Fibroblast of the aortic adventitia (primary cell): ENCODE measurements at places on chromosomes 2 and 18. TPM values are rescaled to one million over a fixed set of nuclear protein-coding genes. Genes with fewer than 3 reads are reported as not detected.

PRKAG3 gene
- total RNA-seq = 0.18 and 0.41 TPM in 2 replicates

C2orf81 gene
- total RNA-seq = 1.9 and 2.8 TPM in 2 replicates

MXD1 gene
- total RNA-seq = 4.0 and 13.1 TPM in 2 replicates

MATN3 gene
- 0.82 and 1.1 TPM in 2 replicates for total RNA-seq

DNA sequence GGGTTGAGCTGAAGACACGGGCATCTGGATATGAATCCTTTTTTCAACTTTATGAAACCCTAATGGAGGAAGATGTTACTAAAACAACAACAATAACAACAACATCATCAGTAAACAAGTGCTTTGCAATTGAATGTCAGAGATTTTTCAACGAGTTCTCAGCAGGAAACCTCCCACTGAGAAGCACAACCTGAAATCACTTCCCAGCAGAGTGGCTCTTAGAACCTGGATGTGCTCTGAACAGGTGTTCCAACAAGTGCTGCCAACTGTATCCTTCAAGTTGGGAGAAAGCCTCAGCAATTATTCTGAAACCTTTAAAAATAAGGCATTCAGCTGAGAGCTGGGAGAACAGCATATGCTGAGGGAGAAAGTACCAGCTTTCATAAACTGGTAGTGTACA lies 1622.7 kb upstream of the CELF4 start:
- no peak for DNase-seq

DNA sequence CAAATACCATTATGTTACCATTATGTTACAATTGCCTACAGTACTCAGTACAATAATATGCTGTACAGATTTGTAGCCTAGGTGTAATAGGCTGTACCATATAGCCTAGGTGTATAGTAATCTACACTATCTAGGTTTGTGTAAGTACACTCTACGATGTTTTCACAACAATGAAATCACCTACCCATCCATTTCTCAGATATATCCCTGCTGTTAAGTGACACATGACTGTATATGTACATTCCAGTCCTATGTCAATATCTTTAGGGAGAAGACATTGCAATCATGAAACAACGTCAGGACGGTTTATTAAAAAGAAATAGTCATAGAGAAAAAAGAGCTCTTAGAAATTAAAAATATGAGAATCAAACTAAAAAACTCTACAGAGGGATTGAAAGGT lies 119.0 kb upstream of the CDC42EP3 start:
- no peak for DNase-seq

DNA sequence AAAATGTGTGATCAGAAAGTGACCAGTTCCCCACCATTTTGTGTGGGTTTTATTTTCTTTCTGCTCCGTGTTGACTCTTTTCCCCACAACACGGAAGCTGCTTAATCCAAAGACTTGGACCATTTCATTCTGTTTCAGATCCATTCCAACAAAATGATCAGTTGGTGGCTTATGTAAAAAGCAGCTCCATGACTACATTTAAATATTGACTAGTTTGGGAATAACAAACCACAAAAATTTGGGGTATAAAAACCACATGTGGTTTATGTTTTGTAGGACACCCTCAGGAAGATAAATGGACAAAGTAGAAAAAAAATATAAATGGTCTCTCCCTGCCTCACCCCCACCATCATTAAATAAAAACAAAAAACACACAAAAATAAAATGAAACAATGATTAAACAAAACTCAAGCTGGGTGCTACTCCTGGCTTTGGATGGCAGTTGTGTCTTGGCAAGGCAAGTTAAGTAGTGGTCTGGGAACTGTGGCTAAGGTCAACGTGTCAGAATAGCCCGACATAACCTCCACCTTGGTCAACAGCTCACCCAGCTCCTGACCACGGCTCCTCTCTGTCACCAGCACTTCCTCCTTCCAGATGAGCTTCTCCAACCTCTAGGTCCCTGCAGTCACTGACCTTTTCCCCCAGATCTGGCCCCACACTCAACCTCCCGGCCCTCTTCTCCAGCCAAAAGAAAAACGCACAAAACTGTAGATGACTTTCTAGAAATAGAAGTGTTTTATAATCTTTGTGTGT lies 12.8 kb upstream of the WIPF1 start:
- DNase-seq = peak; percentile 55

GRCh38 chr2:14756122-14756541 lies 123.6 kb downstream of the LRATD1 start:
- DNase-seq = no peak

DNA sequence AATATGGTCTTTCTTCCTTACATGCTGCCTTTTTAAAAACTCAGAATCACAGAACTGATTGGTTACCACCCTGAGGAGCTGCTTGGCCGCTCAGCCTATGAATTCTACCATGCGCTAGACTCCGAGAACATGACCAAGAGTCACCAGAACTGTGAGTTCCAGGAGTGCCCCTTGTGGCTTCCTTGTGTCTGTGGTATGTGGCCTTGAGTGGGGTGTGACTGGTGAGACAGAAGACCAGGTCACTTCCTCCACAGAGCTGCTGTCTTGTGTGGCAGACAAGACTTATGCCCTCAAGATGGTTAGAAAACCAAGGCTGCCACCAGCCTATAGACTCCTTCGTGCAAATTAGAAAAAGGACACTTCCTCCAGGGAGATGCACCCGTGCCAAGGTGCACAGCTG lies 72.6 kb downstream of the EPAS1 start:
- DNase-seq = no peak

DNA sequence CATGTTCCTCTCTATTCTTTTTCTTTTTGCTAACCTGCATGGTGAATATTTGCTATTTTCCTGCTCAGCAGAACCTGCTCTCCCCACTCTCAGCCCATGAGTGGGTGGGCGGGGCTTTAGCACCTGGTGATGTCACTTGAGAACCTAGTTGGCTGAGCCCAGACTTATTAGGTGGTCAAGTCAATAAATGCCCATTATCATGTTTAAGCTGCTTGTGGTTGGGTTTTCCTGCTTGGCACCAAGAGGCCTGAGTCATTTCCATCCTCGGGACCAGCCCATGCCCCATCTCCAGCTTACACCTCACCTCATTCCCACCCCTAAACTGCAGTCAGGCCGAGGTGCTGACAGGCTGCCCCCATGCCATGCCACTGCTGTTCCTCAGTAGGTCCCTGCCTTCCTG lies 226.6 kb downstream of the ANKRD30B start:
- peak; percentile 16 for DNase-seq

GRCh38 chr18:14921547-14921946 lies 173.6 kb downstream of the ANKRD30B start:
- no peak for DNase-seq

- no peak for DNase-seq
Observed at GRCh38 chr2:239266779-239267287, 134.0 kb downstream of the HDAC4 start.

- no peak for DNase-seq
Observed at GRCh38 chr2:38709567-38710194, 41.5 kb downstream of the SRSF7 start.

- no peak for DNase-seq
Observed at GRCh38 chr2:200922439-200922838, 33.3 kb downstream of the NIF3L1 start.

- no peak for DNase-seq
Observed at GRCh38 chr2:193272011-193272410, 1077.3 kb upstream of the TMEFF2 start.

GRCh38 chr2:178227187-178227586 lies 32.9 kb downstream of the OSBPL6 start:
- peak; percentile 24 for DNase-seq

DNA sequence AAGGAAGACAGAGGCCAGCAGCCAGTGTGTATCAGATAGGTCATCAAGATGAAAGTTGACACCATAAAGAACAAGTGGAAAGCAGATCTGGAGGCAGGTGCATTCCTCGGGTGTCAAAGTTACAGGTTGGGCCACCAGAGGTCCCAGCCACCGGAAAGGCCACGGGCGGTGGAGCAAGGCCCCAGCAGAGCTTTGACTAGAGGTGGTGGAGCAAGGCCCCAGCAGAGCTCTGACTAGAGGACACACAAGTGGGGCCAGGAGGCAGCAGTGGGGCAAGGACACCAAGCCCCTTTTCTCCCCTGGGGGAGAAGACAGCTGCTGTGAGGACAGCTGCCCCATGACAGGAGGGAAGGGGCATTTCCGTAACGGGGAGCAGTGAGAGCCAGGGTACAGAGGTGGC lies 115.1 kb downstream of the GYPC start:
- DNase-seq = no peak

GRCh38 chr2:4358837-4359236 lies 655.5 kb downstream of the DCDC2C start:
- DNase-seq = no peak

- no peak for DNase-seq
Observed at GRCh38 chr2:199570934-199571333, 113.2 kb upstream of the SATB2 start.

DNA sequence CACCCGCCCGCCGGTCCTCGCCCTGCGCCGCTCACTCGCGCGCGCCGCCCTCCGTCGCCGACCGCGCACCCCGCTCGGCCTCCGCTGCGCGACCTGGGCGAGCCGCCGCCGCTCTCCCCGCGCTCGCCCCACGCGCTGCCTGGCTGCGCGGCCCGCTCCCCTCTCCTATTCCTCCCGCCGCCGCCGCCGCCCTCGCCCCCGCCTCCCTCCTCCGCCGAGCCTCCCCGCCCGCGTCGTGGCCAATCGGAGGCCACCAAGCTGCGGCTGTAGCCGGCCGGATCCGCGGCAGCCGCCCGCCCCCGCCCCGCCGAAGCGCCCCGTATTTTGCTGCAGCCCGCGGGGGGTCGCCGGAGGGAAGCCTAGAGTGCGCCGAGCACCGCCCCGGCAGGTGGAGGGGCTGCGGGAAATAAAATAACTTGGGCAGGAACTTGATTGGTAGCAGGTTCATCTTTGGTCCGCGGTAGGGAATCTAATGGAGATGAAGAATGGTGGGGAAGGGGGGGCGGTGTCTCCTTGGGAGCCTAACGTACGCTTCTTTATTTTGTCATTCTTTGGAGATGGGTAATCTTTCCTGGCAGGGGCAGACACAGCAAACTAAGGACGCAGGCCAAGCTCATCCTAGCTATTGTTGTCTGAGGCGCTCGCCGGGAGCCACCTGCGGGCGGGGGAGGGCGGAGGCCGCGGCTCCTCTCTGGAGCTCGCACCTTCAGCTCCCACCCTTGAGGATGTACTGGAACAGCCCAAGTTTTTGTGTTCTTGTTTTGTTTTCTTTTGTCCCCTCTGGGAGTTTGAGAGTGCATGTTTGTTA lies 1.1 kb upstream of the CDH2 start:
- DNase-seq = peak; percentile 43

GRCh38 chr2:113240915-113241911 lies 37.5 kb downstream of the PAX8 start:
- peak; percentile 98 for DNase-seq

DNA sequence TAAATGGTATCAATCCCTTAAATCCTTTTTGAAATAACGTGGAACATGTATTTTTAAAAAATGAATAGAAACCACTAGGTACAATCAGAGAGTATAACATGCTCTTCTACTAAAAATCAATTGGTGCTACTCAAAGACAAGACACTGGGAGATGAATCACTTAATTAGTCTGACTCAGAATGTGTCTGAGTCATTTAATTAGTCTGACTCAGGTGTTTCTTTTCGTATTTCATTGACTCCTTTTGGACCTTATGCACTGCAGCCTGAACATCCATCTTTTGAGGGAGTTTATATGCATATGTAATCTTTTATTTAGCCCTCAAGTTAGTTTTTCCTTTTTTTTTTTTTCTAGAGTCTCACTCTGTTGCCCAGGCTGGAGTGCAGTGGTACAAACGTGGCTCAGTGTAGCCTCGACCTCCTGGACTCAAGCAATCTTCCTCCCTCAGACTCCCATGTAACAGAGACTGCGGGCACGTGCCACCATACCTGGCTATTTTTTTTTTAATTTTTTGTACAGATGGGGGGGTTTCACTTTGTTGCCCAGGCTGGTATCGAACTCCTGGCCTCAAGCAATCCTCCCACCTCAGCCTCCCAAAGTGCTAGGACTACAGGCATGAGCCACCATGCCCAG lies 26.5 kb downstream of the PPP4R3B start:
- peak; percentile 7 for DNase-seq
